ENCODE measurements at places on chromosomes 1 and 21.

DNA sequence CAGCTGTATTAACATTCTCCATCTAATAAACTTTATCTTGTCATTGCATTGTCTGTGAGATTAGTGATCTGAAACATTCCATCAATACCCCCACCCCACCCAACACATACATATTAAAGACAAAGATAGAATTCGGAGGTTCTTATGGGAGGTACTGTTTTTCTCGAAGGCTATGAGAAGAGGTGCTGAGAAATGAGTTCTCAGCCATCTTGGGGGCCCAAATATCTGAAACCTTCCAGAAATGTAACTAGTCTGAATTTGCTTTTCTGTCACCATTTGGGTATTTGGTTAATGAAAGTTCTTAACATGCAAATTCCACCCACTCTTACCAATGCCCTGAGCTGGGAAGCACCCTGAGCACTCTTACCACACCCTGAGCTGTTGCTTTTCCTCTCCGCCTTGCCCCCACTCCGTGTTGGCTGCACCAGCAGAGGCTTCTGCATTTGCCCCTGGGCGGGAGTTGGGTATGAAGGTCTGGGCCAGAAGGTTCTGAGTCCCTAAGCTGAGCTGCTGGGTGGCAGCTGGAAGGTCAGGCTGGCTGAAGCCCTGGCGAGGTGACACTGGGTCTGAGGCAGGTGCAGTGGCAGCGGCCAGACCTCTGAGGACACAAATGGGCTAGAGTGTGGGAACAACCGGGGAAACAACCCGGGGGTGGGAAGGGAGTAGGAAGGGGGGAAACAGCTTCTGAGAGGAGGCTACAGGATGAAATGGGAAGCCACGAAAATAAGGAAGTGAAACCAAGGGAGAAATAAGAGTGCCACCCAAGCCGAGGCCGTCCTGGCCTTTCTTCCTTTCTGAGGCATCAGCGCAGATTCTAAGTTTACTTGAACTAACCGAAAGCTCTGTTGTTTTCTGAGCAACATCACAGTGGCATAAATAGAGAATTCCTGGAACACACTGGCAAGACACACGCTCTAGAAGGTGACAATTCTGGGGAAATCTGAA is 26.3 kb upstream of the IER5 start:
- DNase-seq = no peak

- no peak for DNase-seq
Observed at GRCh38 chr1:243260221-243260880, 4.5 kb downstream of the SDCCAG8 start.

DNA sequence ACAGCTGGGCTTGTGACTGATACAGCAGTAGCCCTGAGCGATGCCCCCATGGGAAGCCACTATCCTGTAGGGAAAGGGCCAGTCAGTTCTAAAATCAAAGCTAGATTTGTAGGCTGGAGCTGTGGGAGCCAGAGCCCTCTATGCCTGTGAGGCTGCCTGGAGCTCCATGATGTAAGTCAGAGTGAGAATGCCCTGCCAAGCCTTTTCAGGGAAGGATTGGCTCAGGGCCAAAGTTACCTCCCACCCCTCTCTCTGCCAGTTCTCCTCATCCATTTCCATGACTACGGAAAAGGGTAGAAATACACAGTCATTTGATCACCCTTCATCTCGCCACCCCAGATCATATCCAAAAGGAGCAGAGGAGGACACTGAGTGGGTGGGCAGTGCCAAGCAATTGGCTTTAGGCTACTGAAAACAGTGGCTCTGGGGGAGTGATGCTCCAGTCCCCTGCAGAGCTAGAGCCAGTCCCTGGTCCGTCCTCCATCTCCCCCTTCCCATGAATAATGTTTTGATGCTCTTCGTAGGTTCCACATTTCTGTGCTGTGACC is 59.5 kb upstream of the KCNA3 start:
- no peak for DNase-seq

GRCh38 chr1:25784575-25785051 is 15.4 kb upstream of the SELENON start:
- no peak for DNase-seq

- no peak for DNase-seq
Observed at GRCh38 chr1:160911925-160912324, 26.9 kb upstream of the ITLN1 start.

DNA sequence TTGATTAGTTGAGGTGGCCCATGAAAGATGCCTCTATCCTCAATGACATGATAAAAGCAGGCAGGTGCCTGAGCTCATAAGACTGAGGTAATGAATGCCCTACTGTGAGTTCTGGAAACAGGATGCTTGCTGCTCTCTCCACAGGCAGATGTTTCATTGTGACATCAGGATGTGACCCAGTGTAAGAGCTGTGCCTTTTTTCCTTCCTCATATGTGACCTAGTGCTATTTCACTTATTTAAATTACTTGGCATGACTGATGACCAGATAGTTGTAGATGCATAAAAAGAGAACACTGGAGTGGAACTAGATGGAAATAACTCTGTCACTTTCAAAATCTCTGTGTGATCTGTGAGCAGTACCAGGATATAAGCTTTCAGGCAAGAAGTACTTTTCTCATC is 31.9 kb downstream of the KIF14 start:
- DNase-seq = no peak

DNA sequence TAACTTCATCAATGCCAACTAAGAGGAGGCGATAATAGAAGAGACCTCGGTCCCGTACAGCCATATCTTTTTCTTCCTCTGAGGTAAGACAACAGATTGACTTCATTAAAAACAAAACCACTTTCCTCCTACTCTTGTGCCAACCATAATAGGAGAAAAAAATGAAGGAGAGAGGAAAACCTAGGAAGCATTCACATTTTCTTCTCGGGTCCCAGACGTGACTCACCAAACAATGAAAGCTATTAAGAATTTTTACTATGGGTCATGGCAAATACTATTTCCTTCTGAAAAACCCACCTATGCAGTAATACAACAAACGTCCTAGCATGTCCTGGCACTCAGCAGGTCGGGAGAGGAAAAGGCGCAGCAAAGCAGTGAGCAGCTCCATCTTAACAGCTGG is 8.6 kb upstream of the BCL2L15 start:
- DNase-seq = no peak

DNA sequence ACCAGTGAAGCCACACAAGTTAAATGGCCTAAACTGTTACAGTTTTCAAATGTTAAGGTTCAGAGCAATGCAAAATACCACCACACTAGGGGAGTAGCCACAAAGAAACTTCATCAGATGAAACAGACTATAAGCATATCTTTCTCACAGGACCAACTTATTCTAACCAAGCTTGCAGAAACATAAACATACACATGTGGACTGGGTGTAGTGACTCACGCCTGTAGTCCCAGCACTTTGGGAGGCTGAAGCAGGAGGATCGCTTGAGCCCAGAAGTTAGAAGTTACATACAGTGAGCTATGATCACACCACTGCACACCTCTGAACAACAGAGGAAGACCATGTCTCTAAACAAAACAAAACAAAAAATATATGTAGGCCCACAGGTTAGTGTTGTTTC is 17.3 kb downstream of the WDR47 start:
- DNase-seq = no peak

DNA sequence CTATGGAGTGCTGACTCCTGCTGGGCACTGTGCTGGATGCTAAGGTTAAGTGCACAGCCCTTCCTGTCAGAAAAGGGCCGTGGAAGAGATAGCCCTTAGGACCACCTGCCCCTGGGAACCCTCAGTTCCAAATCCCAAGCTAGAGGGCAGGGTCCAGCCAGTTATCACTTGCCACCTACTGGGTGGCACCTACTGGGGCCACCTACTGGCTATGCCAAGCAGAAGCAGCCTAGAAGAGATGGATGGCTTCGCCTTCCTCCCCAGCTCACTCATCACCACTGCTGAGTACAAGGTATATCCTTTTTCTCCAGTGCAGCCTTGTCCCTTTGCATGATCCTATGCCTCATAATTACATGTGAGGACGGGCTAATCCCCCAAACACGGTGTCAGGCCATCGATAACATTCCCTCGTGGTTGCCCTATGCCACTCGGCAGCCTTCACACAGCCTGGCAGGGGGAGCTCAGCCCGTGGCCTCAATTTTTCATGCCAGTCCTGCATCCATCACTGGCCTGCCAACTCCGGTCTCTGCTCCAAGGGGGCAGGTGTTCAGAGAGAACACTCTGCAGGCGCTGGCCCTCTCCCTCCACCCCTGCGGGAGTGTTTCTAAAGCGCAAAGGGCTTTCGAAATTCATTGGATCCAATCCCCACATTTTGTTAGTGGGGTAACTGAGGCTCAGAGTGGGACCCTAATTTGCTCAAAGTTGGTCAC is 49.0 kb downstream of the SYT2 start:
- no peak for DNase-seq

DNA sequence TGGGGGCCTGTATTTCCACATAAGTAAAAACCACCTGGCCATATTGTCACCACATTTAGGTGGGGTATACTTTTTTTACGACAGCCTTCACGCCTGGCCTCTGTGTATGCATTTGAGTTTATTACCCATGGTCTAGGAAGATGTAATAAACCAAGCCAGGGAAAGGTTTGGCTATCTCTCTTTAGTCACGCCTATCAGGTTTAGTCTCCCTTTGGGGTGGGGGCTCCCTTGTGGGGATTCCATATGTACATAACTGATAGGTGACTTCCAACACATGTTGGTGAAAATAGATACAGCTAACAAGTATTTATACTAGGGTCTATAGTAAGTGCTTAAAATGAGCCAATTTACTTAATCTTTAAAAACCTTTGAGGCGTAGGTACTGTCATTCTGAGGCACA is 4.2 kb downstream of the YBX1 start:
- DNase-seq = no peak

DNA sequence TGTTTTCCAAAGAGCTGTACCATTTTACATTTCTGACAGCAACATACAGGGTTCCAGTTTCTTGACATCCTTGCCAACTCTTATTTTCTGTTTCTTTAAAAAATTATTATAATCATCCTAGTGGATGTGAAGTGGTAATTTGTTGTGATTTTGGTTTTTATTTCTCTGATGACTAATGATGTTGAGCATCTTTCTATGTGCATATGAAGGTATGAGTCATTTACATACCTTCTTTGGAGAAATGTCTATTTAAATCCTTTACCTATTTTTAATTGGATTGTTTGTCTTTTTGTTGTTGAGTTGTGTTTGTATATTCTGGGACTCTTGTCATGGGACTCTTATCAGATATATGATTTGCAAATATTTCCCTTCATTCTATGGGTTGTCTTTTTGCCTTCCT is 20.8 kb upstream of the MPC2 start:
- DNase-seq = no peak

All from renal pelvis (tissue), 12 donors.